HEK293T (cell line): ENCODE measurements at places on chromosomes 2 and 18.

- DNase-seq, result peak; percentile 28
Measured at GRCh38 chr2:190069936-190070696, 7.6 kb upstream of the MSTN start.

DNA sequence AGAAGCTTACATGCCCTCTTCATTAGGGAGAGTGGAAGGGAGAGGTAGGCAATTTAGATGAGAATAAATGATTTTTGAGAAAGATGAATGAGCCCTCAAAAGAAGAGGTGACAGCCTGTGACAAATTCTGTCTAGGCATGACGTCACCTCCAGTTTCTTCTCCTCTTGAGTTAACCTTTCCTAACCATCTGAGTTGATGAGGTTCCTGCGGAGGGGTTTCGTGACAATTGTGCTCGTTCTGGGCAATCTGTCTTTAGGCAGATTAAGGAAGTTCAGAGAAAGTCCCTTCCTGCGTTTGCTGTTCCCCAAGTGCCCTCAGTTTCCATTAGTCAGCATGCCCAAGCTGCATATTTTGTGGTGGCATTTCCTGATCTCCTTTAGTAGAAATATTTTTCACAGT lies 640.2 kb upstream of the SYT4 start:
- no peak for DNase-seq

- no peak for DNase-seq
Measured at GRCh38 chr18:50410894-50411293, 36.0 kb downstream of the SKA1 start.

GRCh38 chr2:195612611-195613495 lies 44.2 kb upstream of the SLC39A10 start:
- DNase-seq, result peak; percentile 19

DNA sequence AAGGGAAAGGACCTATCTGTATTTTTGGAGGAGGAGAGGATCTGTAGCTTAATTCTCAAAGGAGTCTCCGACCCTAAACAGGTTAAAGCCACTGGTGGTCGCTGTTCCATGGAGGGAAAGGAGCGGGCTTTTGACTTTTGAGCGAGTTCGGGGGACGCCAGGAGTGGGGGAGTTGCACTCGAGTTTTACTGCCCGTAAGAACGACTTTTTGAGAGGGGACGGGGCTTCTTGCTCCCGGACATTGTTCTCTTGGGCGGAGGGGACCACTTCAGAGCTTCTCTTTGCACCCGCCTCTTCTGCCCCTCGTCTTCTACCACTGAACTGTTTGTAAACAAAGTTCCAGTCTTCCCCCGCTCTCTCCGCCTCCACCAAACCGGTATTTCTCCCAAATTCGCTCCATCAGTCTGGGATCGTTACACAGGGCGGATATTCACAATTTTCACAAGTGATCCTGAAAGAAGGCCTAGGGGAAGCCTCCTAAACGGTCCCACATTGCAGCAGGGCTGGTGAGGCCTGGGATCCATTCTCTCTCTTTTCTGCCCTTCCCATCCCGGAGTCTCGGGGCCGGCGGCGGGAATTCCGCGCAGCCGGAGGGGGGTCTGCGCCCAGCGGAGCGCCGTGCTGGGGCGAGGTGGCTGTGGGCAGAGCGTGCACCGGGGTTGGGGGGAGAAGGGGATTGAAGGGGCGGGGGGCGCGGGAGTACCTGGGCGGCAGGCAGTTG lies 6.6 kb downstream of the DLX2 start:
- no peak for DNase-seq

- no peak for DNase-seq
Measured at GRCh38 chr2:85577063-85577385, 362 bp upstream of the VAMP8 start.

GRCh38 chr2:190205657-190206056 lies 114.0 kb downstream of the HIBCH start:
- DNase-seq, result no peak

GRCh38 chr2:228535396-228535795 lies 353.9 kb upstream of the SPHKAP start:
- DNase-seq, result no peak

DNA sequence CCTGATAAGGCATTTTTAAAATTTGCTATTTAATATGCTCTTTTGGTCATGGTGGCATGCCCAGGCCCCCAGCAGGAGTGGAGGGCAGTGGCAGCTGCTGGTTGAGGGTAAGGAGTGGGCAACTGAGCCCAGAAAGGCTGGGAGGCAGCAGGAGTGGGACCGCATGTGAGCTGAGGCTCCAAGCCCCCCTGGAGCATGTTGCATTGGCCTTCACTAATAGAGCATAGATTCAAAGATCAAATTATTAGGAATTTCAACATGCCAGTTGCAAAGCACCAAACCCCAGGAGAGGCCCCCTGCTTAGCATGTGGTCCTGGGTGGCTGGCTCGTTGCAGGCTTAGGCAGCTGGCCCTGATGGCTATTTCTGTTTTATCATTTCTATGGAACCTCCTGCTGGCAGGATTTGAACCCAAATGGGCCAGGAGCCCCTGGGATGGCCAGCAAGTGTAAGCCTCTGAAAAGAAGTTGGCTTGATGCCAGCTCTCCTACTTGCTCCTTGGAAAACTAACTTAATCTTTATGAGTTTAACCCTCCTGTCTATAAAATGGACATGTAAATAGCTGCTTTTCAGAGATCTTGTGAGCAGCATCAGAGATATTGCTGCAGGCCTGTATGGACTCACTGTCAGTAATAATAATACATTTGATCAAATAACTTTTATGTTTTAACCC lies 42.1 kb upstream of the TMEM131 start:
- no peak for DNase-seq

DNA sequence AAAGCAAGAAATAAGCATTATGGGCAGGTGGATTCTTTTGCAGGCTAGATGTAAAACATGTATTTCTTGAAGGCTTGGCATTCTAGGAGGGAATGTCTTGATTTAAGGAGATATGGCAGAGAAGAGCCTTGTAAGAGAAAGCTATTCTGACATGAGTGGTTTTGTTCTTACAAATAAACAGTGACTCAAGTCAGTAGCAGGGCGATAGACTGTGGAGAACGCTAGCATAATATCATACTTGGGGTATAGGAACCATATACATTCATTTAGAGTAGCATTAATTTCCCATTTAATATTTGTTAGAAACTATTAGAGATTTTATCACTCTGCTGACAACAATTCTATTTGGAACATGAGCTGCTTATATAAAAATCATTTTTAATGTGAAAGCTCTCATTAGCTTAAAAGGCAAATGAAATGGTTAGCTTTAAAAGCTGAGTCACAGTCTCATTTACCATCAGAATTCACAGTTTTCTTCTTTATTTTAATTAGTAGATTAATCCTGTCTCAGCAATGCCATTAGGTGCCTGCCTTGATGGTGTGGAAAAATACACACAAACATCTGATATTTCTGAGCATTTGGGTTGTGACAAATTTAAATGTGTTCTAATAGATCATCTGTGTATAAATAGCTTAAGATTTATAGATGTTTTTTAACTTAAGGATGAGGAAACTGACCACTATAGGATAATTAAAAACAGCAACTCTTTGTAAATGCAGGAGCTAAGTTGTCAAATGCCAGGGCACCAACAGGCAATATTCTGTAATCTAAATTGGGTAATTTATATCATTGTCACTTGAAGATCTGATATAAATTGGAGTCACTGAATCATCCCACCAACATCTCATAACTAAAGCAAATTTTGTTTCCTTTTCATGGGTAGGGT lies 276.7 kb downstream of the PLCL1 start:
- no peak for DNase-seq

DNA sequence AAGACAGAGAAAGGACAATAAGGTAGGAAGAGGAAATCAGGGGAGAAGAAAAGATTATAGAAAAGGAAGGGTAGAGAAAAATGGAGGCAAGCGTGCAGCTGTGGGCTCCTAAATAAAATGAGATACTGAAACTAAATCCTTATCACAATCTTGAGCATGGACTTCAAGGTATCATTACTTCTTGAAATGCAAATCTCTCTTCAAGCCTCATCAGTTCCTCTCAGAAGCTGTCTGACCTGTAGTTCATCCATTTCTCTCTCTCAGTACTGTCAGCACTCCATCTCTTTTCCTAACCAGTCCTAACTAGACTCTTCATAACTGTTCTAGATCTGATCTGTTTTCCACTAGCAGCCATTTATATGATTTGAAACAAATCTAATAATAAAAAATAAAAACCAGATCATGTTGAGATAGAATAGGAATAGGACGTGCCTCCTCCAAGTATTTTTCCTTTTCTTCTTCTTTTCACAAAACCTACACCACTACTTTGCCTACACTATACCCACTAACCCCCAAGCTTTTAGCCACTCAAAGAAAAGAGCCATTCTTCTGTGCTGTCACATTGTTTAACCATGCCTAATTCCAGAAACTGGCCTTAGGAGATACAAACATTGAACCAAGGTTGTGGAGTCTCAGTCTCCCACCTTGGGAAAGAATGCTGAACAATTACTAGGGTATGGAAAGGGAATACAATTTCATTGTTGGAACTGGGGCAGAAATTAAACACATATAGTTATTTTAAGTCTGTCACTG lies 21.1 kb downstream of the BABAM2 start:
- DNase-seq, result no peak

DNA sequence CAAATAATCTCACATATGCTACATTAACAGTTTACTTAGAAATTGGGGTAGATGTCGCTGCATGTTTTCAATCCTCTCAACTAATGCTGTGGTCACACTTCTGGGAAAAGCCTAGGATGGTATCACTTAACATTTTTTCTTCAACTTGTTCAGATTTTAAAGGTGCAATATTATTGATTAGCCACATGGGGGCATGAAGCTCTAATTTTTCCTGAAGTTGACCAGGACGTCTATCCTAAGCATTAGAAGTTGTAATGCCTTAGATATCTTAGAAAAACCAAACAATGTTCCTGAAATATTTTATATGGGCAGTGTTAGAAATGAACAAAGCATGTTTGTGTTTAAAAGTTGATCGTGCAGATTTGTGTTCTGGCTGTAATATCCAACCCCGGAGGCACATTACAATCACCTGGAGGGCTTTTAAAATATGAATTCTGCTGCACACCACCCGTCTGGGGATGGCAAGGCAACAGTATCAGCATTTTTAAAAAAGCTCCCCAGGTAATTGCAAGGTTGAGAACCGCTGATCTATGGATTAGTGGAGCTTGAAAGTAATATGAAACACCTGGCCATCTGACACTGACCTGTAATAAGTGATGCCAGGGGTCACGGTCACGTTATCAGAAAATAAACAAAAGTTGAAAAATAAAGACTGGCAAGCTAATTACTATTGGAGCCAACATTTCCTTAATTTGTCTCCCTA lies 100.5 kb upstream of the LMAN1 start:
- DNase-seq, result peak; percentile 15

DNA sequence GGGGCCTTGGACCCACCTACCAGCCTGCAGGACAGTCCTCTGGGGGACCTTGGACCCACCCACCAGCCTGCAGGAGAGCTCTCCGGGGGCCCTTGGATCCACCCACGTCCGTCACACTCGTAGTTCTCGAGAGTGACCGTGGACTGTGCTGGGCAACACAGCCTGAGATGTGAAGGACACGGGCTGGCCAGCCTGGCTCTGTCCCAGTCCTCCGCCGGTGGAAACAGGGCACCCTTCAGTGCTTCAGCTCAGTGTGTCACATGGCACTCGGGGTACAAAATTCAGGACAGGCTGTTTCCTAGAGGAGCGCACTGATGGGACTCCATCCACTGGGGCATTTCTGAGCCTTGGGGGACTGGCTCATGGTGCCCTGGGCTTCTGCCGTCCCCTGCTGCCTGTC lies 212.0 kb downstream of the TWIST2 start:
- no peak for DNase-seq

DNA sequence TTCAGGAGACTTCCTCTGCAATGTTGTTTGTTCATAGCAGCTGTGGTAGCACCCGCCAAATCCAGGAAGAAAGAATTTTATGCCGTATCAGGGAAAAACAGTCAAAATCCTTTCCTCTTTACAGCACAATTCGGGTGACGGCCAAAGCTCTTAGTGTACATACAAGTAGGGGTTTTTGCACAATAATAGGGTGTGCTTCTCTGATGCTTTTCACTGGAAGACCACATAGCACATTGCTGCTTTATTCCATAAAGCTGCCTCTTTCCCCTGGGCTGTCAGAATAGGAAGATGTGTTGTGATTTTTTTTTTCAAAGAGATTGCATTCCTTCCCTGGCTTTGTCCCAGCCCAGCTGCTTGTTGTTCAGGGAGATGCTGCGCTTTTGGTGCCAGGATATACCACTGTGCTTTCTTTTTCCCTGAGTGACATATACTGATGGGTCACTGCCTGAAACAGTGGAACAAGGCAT lies 27.2 kb upstream of the LANCL1 start:
- DNase-seq, result no peak

GRCh38 chr18:69943021-69943420 lies 4.7 kb downstream of the CD226 start:
- no peak for DNase-seq

DNA sequence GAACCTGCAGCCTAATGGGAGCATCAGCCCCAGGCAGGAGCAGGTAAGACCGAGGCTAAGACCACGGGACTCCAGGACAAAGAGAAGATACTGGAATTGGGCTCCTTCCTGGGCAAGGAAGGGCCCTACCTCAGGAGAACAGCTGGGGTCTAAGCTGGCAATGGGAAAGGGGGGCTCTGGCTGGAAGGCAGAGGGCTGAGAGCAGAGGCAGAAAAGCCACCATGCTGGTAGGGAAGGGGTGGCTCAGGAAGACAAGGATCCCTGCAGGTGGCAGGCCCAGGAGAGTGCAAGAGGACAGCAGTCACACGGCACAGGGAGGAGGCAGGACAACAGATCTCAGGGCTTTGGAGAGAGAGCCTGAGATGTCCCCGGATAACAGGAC lies 203.5 kb downstream of the NDUFA10 start:
- DNase-seq, result no peak

DNA sequence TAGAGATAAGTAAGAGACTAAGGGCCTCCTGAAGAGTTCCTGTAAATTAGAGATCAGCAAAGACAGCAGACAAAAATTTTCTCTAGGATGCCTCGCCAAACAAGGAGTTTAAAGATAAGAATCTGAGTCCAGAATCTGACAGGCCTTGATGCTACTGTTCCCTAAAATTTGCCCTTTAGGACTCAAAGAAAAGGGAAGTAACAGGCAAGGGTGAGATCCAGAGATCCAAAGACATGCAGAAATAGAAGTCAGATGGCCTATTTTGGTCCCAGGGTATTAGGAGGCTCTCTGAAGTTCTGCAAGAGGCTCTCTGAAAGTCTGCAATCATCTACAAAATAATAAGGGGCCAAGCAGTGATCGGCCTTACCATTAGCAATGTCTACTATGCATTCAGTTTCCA lies 33.0 kb downstream of the GALNT5 start:
- DNase-seq, result no peak

DNA sequence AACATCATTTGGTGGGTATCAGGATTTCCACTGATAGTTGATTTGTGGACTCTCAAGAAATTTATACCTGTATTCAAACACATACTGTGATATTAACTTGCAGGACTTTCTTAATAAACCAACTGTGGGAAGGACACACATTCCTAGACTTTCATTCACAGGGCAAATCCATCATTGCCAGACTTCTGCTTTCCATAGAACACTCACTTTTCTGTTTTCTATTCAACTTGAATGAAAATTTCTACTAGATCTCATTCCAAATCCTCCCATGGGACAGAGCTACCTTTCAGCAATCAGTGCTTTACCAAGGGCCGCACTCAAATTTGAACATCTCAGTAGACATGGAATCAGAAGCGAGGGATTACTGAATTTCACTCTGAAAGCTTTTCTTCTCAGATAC lies 612.5 kb downstream of the IRS1 start:
- no peak for DNase-seq

- DNase-seq, result no peak
Measured at GRCh38 chr2:100539221-100539620, 23.6 kb upstream of the PDCL3 start.
